ENCODE measurements at places on chromosomes 2 and 18. TPM values are rescaled to one million over a fixed set of nuclear protein-coding genes. Genes with fewer than 3 reads are reported as not detected.

DNA sequence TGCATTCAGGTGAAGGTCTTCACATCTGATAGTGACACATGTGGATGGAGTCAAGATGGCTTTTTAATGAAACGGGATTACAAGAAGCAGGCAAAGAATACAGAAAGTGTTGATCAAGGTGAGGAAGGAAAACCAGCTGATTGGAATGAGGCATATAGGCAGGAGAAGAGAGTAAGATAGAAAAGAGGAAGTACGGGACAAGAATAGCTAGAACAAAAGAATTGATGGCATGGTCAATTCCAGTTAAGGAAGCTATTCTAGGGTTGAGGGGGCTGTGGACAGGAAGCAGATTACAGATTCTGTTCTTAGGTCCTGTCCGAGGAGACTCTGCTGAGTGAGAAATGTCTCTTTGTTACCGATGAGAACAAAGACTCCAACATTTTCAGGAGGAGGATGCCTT is 13.2 kb upstream of the NCK2 start:
- no peak for DNase-seq

GRCh38 chr18:5710676-5711075 is 166.9 kb upstream of the EPB41L3 start:
- DNase-seq, result no peak

Gene DSG1
- not detected for total RNA-seq

GRCh38 chr2:172113617-172114016 is 10.9 kb upstream of the DLX2 start:
- DNase-seq, result no peak

DNA sequence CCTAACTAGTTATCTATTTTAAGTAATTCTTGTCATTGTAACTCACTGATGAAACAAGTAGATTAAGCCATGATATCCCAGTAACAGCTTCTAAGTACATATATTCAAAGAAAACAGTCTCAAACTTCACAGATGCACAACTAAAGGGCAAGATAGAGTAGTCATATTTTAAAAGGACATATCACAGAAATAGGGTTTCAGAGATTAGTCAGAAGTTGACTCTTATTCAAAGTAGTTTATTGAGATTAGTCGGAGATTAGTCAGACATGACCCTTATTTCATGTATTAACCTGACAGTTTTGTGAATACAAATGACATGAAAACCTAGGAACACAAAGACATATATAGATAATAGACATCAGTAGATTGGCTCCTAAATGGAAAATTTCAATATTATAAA is 15.9 kb upstream of the CHAC2 start:
- no peak for DNase-seq
